GM23338 (cell line): ENCODE measurements at places on chromosomes 1 and 21.
A peak's percentile ranks its signal among the peaks of the same experiment; 100 is the strongest.

DNA sequence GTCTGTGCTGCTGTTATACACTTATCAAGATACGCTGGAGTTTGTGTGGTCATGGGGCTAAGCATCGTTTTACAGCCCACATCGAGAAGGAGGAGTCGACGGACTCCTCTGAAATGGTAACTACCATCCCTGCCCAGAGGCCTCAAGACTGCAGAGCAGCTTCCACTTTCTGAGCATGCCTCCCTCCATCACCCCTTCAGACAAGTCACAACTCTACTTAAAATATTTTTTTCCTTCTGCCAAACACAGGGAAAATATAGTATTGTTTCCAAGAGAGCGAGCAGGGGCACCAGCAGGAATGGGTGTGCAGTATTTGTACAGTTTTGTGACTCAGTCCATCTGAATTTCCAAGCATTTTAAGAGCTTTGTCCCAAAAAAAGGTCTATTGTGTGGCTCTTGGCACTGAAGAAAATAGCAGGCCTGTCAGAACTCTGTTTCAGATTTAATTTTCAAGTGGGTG, 14.1 kb downstream of the EVA1C start:
- no peak for DNase-seq

DNA sequence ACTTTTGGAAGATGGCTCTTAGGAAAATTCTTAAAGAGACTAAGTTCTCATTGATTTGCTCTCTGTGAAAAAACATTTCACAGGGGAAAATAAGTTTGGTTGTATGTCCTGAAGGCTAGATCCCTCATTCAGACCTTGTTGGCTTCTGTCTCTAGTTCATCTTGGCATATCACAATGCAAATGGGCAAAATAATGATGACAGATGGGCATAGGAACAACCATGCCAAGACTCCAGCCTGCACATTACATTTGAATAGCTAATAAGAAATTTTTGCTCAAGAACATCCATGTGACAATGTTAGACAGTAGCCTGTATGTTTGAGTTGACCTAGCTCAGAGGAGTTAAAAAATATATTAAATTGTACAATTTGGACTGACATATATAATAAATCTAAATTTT, 292.9 kb downstream of the PLA2G4A start:
- no peak for DNase-seq

DNA sequence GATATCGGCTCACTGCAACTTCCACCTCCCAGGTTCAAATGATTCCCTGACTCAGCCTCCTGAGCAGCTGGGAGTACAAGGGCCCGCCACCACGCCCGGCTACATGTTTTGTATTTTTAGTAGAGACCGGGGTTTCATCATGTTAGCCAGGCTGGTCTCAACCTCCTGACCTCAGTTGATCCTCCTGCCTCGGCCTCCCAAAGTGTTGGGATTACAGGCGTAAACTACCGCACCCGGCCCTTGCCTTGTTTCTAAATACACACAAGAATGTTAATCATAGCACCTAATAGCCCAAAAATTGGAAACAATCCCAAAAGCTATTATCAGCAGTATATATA, 1.2 kb upstream of the MSTO1 start:
- DNase-seq: no peak

GRCh38 chr1:180173952-180174351, 19.3 kb downstream of the QSOX1 start:
- no peak for DNase-seq

GRCh38 chr21:28790335-28790734, 202.3 kb downstream of the LTN1 start:
- DNase-seq: no peak

DNA sequence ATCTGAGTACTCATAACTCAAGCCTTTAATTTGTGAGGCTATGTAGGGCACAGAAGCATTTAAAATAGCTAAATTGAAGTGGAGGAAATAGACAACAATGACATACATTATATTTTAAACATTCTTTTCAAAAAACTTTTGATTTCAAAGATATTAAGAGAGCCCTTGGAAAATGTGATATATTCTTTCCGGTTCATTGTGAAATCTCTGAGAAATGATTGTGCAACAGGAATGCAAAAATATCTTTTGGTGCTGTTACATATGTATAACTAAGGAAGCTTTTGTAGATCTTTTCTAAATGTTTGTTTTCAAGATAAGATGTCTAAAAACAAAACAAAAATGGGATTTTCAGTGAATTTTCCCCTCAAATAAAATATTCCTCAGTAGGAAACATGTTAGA, 185.2 kb downstream of the LEPR start:
- no peak for DNase-seq

- DNase-seq: no peak
These were observed 121.0 kb upstream of the UBE2U start for GRCh38 chr1:64082459-64082858.

DNA sequence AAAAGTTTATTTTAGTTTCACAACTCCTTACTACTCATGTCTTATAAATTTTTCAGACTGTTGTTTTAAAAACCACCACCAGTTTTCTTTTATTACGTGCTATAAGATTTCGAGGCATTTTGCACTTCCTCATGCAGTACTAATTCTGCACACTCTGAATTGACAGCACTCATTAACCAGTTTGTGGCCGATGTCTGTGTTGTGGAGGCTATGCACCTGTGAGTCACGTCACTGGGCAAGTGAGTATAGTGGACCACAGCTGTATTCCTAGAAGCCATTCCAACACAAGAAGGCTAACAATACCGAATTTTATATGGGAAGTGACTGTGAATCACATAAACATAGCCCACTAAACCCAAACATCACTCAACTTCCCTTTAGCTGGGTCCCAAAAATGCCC, 21.0 kb upstream of the SPATA6 start:
- no peak for DNase-seq

DNA sequence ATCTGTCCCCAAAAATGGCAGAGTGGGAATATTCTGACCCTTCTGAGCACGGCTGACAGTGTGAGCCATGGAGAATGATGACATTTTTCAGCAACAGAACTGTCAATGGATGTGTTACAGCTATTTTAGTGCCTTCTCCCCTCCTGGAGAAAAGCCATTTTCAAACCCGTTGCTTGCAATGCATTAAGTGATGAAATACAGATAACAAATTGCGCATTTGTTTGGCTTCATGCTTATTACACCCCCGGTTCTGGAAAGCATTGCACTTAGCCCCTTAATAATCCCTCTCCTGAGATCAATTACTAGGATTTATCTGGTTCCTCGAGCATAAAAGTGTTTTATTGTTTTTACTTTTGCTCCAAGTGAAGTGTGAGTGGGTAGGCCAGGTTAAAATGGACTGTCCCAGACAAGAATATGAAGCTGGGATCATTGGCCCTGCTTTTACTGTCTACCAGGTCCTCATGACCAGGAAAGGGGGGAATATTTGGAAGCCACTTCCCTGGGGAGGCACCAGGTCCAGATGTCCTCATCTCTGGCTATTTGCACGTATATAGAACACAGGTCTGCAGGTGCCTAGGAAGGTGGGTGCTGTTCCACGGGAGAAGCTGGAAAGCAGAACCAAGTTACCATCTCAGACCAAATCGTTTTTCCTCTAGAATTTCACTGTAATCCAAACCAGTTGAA, 37.5 kb upstream of the HHAT start:
- no peak for DNase-seq

GRCh38 chr21:32494934-32495709, 82.6 kb downstream of the EVA1C start:
- peak; percentile 32 for DNase-seq

GRCh38 chr1:244163861-244164510, 112.9 kb downstream of the ZBTB18 start:
- DNase-seq: peak; percentile 84

DNA sequence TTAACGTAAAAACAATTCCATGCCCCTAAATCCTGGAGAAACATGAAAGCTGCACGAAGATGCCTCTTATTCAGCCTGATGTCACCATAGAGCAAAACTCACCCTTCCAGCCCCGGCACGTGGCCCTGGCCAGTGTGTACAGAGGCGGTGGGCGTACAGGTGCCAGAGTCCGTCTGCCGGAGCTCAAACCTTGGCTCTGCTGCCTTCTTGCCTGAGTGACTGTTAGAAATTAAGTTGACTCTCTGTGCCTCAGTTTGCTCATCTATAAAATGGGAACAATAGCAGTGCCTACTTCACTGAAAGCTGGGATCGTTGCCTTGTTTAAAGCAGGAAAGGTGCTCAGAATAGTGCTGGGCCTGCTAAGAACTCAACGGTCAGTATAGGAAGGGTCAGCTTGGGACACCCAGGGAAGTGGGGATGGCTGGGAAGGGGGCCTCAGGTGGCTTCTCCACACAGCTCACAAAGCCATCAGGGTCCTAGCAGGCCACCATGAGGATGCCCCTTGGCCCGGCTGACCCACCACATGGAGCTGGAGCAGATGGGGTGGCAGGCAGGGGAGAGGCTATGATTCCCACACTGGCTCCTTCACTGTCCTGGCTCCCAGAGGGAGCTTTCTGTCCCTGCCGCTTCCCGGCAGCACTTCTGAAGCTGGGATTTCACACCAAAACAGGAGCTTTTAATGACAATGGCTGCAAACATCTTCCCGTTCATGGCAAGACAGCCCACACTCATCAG, 237.2 kb downstream of the NPHP4 start:
- no peak for DNase-seq

DNA sequence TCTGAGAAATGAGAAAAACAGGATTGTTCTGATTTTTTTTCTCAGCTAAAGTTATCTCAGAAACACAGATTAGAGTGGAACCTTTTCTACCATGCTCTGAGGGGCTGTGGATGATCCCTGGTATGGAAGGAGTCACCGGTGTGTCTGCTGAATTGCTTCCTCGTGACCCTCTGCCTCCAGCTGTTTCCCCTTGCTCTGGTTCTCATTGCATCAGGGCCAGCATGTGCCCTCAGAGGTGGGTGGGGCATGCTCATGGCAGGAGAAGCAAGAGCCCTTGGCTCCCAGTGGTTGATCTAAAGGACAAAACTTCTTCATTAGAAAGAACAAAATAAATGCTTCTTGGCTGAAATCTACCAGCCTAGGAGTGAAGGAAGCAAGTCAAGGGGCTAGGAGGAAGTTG, 183.2 kb upstream of the HMCN1 start:
- no peak for DNase-seq

GRCh38 chr1:25815208-25816111, 4.3 kb upstream of the MTFR1L start:
- DNase-seq: no peak

GRCh38 chr1:48216941-48217340, 5.6 kb upstream of the SLC5A9 start:
- DNase-seq: no peak

GRCh38 chr1:39081271-39082009, 55.3 kb downstream of the NDUFS5 start:
- DNase-seq: no peak

DNA sequence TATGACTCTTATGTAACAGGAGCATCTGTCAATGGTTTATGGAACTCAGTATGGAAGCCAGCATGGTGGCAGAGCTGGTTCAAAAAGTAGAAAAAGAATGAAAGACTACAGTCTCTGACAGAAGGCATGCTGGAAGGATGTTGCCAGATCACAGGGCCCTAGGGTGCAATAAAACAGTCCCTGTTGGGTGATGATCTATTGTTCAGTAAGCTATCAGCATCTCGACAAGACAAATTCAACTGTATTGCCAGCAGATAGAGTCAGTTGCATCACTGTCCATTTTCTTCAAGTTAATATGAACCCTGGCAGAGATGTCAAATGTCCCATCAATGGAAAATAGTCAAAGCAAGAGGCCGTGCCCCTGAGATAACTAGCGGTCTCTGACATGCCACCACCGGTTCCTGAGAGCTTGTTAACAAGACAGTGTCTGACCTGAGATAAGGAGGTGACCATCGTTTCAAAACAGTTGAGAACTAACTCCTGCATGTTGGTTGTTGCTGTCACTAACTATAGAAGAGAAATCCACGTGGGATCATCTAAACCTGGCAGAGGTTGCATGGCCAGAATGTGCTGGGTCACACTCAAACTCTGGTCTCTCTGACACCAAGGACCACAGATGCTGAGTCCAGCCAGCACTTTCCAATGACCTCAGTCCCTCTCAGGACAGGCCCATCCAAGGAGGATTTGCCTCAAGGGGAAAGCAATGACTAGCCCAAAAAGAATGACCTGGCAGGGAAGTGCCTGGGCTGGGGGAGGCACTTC, 125.9 kb downstream of the RIPK4 start:
- no peak for DNase-seq

GRCh38 chr1:94323311-94324177, 86.2 kb upstream of the ARHGAP29 start:
- no peak for DNase-seq

- no peak for DNase-seq
These were observed 35.2 kb downstream of the BMP8A start for GRCh38 chr1:39526466-39527189.

- DNase-seq: no peak
These were observed 131.4 kb upstream of the RUNX3 start for GRCh38 chr1:25061261-25061995.

DNA sequence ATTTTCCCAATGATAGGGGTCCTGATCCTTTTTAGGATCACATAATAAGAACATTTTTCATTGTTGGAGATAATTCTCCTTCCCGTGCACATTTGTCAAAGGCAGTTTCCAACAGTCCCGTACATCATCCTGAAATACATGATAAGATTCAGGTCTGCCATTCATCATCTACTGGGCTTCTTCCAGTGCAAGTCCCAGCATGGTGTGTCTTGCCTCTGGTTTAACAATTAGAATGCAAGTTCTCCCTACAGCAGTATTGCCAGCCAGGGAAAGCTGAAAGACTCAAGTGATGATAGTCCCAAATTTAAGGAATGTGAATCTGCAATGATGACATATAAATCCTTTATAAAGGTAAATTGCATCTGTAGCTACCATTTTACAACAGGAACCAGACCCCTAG, 146.2 kb downstream of the DAB1 start:
- DNase-seq: no peak

- no peak for DNase-seq
These were observed 30.3 kb downstream of the SMIM12 start for GRCh38 chr1:34829250-34829649.

GRCh38 chr1:71232166-71232763, 151.4 kb upstream of the ZRANB2 start:
- DNase-seq: no peak

DNA sequence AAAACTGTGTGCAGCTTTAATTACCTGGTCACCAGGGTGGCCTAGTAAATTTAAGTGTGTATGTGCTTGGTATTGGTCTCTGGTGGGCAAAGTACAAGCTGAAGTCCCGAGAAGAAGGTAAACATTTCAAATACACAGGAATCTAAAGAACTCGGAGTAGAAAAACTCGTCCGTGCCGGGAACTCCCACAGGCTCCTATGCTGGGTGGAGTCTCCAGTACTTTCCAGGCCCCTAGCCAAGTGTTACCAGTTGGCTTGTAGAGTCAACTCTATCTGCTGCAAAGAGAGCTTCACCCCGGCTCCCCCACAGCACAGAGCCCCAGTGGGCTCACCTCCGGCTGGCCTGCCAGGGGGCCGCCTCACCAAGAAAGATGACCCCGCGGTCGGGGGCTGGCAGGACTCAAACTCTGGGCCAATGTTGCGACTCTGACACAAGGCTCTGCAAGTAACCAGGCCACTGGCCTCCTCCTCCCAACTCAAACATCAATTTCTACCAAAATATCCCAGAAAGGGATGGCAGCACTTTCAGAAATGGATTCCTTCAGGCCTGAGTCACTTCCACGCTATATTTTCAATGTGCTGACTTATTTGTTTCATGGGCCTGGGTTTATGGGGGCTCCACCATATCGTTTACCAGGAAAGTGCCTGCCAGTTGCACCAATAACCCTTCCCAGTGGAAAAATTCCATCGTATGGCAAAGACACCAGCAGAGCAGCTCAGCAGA, 73.9 kb downstream of the SLC66A1 start:
- no peak for DNase-seq

GRCh38 chr1:216221260-216221700, 202.0 kb downstream of the USH2A start:
- DNase-seq: peak; percentile 89

GRCh38 chr1:171883849-171884248, 42.6 kb downstream of the DNM3 start:
- no peak for DNase-seq

- no peak for DNase-seq
These were observed 40.7 kb upstream of the KCND3 start for GRCh38 chr1:112030157-112030556.
